ENCODE measurements at places on chromosomes 2 and 18. TPM values are rescaled to one million over a fixed set of nuclear protein-coding genes. Genes with fewer than 3 reads are reported as not detected.

- no peak for DNase-seq
Observed at GRCh38 chr2:74474899-74475298, 2.4 kb upstream of the MRPL53 start.

Gene PLEK
- 14.0 TPM for polyA plus RNA-seq

Gene FBXO48
- 2.6 TPM for polyA plus RNA-seq

DNA sequence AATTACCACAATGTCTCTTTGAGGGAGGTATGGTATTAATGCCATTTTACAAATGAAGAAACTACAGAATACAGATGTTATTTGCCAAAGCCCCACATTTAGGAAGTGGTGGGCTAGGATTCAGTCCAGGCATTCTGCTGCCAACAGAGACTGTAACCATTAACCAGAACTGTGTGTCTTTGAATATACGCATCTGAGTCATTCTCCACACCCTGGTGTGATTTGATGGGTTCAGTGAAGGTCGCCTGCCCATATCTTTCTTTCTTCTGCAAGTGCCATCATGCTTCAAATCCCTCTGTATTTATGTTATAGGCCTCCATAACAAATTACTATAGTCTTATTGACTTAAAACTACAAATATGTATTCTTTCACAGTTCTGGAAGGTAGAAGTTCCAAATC is 479.0 kb upstream of the DCC start:
- no peak for DNase-seq

DNA sequence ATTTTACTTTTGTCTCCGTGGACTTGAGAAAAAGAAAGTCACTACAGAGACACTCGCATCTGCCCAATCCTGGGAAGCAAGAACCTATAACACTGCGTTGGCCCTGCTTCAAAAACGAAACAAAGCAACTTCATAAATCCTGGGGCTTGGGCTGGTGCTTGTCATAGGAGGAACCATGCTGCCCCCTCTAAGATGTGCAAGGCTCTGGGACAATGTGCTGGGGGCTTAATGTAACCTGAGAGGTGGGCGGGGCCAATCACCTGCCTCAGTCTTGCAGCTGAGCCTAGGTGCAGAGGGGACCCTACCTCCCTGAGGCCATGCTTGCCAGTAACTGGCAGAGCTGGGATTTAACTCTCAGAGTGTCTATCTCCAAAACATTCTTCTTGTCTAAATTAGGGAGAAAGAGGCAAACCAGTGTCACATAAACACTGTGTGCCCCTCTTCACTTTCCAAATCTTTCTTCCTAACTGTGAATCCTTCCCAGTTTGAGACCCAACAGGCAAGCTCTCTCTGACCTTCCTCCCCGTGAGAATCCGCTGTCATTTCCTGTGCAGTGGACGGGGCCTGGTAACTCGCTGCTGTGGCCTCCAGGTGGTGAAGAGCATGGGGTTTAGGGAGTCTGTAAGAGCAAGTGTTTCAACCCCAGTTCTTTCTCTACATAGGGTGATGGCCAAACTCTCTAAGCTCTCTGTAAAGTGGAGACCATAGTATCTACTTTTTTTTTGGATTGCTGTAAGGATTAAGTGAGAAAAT is 115.1 kb downstream of the ACKR3 start:
- no peak for DNase-seq

Gene SCYGR4
- polyA plus RNA-seq, result 0.14 TPM

Gene TM4SF20
- 0.09 TPM for polyA plus RNA-seq

Gene TXNDC2
- not detected for polyA plus RNA-seq

- DNase-seq, result no peak
Observed at GRCh38 chr2:213627054-213627710, 342.9 kb downstream of the SPAG16 start.

DNA sequence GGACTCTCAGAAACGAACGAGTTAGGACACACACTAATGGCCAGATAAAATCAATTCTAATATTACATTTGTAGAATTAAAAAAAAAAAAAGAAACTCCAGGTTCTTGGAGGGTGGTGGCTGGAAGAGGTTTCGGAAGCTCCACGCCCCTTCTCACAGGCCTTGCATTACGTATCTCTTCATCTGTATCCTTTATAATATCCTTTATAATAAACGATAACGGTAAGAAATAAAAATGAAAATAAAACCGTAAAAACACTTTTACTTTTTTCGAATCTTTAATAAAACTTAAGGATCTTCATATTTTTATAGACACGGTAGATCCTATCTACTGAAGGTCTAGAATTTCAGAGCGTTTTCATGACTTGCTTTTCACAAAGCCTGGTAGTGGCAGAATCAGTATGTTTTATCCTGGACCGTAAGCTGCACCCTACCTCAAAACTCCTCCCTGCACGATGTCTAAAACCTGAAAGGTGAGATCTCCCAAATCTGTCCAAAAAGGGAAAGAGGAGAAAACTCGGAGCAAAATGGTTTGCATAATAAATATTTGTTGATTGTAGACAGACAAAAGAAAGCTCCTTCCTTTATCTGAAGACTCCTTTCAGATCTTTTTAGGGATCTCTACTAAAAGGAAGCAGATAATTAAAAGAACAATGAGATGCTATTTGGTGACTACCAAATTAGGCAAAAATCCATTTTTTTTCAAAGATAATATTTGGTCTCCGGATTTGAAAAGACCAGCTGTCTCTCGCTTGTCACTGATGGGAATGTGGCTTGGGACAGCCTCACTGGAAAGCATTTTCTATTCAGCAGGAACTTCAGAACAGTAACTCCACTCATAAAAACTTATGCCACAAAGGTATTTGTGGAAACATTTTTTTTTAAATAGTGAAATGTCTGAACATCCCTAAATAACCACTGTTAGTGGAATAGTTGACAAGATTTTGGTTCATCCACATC is 2.0 kb upstream of the CXCR4 start:
- DNase-seq, result no peak

DNA sequence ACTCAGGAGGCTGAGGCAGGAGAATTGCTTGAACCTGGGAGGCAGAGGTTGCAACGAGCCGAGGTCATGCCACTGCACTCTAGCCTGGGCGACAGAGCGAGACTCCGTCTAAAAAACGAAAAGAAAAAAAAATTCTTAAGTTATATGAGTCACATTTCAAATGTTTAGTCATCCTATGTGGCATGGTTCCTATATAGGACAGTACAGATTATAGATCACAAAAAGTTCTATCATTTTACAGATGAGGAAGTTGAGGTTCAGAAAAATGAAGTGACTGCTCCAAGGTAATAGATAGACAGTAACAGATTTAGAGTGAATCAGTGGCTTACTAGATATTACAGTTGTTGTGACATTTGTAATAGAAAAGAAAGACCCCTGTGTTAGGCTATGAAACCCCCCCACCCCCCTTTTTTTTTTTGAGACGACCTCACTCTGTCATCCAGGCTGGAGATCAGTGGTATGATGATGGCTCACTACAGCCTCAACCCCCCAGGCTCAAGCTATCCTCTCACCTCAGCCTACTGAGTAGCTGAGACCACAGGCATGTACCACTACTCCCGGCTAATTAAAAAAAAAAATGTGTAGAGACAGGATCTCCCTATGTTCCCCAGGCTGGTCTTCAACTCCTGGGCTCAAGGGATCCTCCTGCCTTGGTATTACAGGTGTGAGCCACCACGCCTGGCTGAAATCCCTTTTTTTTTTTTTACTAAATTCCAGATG is 22.7 kb downstream of the PTPN4 start:
- DNase-seq, result no peak

DNA sequence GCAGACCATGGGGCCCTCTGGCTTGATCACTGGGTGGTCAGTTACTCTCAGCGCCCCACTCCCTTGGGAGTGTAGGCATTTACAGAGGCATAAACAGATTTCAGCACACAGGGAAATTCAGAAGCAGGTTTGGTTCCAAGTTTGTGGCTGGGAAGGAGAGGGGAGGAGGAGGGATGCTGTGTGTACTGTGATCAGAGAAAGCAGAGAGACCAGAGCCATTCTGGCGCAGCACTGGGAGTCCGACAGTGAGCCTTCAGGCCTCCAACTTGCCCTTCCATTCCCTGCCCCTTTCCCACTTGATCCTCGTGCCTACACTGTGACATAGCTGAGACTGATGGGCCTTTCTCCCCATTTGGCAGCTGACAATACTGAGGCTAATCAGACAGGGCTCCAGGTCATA is 47.8 kb upstream of the LOXHD1 start:
- DNase-seq, result no peak

GRCh38 chr2:169746240-169746639 is 12.6 kb downstream of the KLHL23 start:
- no peak for DNase-seq

Gene PRKAG3
- polyA plus RNA-seq, result not detected

Gene ALPP
- polyA plus RNA-seq, result 0.19 TPM

Gene UBXN2A
- polyA plus RNA-seq, result 16.5 TPM

Gene STEAP3
- 2.2 TPM for polyA plus RNA-seq

Gene ACOXL
- polyA plus RNA-seq, result 4.7 TPM

Gene RANBP2
- 62.8 TPM for polyA plus RNA-seq

- no peak for DNase-seq
Observed at GRCh38 chr2:228798458-228799207, 472.5 kb downstream of the PID1 start.

GRCh38 chr2:48412443-48413250 is 117.3 kb upstream of the STON1 start:
- no peak for DNase-seq
